Amniotic stem cell (primary cell): ENCODE measurements at places on chromosomes 5 and 9.
A peak's percentile ranks its signal among the peaks of the same experiment; 100 is the strongest.

DNA sequence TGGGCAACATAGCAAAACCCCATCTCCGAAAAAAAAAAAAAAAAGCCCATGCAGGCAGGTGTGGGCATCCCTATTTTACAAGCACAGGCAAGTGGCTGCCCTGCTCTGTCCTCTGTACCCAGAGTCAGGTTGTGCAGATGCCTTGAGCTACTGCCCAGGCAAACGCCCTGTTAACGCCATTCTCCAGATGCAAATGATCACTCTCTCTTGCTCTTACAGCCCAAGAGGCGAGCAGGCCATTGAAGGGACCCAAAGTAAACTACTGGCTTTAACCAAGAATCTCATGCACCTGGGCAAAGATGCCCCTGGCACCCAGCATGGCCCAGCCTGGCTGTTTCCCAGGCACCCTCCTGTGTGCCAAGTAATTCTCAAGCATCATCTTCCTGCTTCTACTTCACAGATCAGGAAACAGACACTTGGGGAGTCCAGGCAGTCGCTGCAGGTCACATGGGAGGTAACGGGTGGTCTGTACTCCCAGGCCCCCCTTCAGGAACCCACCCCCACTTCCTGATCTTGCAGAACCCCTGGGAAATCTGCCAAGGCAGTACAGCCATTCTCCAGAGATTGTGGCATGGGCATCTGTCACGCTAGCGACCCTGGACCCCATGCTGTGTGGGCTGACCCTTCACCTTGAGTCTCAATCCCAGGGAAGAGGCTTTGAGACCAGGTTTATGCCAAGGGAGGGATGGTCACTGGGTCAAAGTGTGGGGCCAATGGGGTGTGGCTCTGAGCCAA lies 14.2 kb downstream of the EEIG1 start:
- no peak for DNase-seq

GRCh38 chr5:73751254-73751914 lies 125.4 kb downstream of the ARHGEF28 start:
- no peak for DNase-seq

DNA sequence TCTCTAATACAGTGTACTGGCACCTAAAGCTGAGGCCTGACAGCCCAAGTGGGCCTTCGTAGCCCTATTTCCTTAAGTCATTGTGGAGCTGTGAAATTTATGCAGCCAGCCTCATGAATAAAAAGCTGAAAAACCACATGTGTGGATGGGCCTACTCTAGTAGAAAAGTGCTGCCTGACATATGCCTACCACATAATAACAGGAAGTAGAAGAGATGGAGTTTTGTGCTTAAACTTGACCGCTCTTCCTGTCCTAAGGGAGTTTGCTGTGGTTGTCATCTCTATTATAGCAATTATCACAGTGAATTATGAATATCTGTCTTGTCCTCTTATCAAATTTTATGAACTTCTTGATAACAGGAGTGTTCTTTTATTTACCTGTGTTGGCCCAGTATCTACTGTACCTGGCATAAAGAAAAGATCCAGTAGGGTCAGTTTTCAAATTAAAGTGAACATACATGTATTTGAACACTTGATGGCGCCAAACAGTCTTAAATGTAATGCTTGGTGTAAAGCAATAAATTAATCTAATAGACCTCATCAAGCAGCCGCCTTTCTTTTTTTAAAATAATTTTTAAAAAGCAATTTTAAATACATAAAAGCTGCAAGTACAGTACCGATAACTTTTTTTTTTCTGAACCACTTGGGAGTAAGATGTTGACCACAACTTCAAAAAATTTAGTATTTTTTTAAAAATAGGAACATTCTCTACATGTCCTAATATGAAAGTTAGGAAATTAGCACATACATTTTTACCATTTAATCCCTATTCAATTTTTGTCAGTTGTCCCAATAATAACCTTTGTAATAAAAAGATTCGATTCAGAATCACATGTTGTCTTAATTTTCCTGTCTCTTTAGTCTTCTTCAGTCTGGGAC lies 51.0 kb downstream of the FKTN start:
- DNase-seq, result peak; percentile 42

GRCh38 chr5:128674837-128675446 lies 136.9 kb upstream of the FBN2 start:
- DNase-seq, result peak; percentile 31

- DNase-seq, result no peak
These were observed 253.9 kb upstream of the RGMB start for GRCh38 chr5:98519571-98519970.

GRCh38 chr5:153565822-153566221 lies 75.4 kb downstream of the GRIA1 start:
- peak; percentile 16 for DNase-seq

- DNase-seq, result no peak
These were observed 76.9 kb downstream of the LHX2 start for GRCh38 chr9:124088476-124088837.

DNA sequence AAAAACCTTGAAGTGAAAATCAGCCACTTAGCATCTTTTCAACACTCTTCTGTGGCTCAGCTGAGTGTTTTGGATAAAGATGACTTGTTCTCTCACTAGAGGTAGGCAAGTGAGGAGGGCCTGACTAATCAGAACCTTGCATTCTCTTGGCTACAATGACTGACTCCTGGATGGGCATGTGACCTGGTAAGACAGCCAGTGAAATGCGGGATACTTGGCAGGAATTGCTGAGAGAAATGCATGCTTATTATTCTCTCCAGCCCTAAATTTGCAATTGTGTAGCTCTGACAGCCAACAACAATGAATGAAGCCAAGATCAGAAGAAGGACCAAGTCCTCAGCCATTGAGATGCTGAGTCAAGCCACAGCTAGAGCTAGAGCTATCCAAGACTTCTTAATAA lies 490.5 kb upstream of the ZNF608 start:
- DNase-seq, result no peak

GRCh38 chr5:28132151-28132550 lies 1093.8 kb upstream of the CDH9 start:
- DNase-seq, result no peak

- DNase-seq, result no peak
These were observed 9.3 kb upstream of the GPR150 start for GRCh38 chr5:95610546-95610945.

DNA sequence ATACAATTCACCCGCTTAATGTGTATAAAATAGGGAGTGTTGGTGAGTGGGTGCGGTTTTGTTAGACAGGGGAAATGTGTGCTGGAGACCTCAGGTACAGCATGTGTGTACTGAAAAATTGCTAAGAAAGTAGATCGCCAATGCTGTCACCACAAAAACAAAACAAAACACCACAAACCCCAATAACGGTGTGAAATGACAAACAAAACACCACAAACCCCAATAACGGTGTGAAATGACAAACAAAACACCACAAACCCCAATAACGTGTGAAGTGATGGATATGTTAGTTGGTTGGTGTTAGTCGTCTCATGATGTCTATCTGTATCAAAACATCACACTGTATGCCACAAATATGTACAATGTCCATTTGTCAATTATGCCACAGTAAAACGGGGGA lies 14.2 kb upstream of the GFPT2 start:
- DNase-seq, result no peak

- DNase-seq, result no peak
These were observed 507 bp downstream of the CTNND2 start for GRCh38 chr5:11903614-11904264.

DNA sequence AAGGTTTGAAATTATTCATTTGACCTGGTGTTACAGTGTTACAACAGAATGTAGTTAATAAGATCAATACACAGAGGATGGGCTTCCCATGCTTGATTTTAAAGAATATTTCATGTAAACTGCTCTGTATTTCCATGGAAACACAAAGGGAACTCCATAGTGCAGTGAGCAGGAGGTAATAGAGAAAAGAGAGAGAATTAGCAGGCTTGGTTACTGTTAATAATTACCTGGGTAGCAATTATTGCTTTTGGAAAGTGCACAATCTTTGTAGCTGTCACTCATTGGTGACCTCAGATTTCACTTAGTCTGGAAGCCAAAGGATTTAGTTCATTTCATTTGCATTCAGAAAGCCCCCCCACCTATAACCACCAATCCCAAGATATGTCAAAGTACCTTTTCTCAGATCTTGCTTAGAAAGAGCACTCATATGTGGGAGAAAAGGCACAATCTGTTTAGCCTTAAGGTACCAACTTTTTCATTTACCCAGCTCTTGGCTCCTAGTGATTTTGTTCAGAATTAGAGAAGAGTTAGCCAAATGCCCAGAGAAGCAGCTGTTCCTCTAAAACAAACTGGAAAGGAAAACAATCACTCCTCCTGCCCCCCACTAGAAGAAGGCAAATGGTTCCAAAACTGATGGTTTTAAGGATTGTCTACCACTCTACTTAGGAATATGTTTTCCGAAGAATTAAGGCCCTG lies 234.5 kb upstream of the SLC24A2 start:
- DNase-seq, result no peak

- DNase-seq, result no peak
These were observed 19.4 kb upstream of the NOTCH1 start for GRCh38 chr9:136565086-136565714.

DNA sequence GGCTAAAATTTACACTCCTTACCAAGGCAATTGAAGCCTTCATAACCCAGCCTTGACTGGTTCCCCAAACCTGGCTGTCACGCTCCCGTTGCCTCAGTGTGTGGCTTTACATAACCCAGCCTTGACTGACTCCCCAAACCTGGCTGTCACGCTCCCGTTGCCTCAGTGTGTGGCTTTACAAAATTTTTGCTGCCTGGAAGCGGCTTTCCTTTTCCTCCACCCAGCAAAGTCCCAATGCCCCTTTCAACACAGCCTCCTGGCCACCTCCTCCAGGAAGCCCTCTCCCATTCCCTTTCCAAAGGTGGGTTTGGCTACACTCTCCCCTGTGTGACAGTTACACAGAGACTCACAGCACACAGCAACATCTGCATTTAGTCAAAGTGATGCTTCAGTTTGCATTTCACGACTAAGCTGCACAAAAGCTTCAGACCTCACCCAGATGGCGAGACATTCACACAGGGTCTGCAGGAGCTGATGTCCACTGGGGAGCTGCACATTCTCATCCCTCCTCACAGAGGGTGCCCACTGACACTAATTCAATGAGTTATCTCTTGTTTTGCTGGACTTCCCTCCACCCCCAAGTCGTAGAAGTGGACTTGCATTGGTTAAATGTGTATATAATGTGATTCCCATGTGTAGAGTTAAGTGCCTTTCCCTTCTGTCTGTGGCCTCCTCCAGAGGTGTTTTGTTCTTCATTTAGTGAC lies 156.6 kb upstream of the PHYKPL start:
- no peak for DNase-seq

- no peak for DNase-seq
These were observed 186.0 kb downstream of the TENT4A start for GRCh38 chr5:6899221-6899620.

DNA sequence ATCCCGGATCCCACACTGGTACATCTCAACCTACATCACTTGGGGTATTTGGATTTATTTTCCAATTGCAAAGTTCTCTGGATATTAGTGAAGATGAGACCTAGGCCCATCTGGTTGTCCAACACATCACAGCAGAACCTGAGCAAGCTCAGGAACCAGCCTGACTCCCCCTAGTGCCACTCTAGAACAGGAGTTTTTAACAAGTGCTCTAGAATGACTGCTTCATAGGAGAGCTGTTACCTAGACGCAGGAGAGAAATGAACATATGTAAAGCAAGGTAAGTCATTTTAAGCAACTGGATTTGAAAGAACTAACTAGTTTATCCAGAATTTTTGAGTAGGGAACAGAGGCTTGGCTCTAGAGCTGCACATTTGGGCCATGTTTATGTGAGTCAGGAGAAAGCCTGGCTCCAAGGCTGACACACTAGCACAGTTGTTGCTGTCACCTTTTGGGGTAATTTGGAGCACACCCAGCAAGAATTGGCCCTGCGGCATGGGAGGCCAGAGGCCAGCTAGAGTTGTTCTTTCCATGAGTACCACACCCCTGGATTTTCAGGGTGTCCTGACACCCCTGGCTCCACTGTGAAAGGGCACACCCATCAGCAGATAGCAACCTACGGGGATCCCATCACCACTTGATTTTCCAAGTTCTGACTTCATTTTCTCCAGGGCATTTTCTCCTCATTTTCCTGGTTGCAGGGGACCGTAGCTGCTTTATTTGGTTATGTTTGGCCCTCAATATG lies 110.9 kb upstream of the LPAR1 start:
- no peak for DNase-seq

- no peak for DNase-seq
These were observed 797 bp upstream of the FBXO38 start for GRCh38 chr5:148382961-148383360.

- DNase-seq, result no peak
These were observed 559 bp downstream of the SLC38A9 start for GRCh38 chr5:55711507-55712022.

- DNase-seq, result no peak
These were observed 13.8 kb upstream of the PLEKHG4B start for GRCh38 chr5:77957-78804.

DNA sequence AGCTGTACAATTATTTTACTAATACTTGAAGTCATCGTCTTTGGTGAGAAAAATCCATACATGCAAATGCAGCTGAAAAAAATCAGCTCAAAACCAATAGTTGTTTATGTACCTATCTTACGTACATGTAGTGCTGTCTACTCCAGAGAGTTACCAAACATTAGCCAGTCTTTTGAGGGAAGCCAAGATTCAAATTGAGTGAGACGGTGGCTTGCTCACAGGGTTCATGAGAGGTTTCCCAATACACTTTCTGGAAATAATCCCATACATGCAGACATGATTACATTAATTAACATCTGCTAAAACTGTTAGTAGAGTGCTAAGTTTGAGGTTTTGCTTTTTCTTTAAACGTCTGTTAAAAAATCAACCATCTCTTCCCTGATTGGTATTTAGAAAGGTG lies 2.3 kb downstream of the C9orf72 start:
- no peak for DNase-seq

DNA sequence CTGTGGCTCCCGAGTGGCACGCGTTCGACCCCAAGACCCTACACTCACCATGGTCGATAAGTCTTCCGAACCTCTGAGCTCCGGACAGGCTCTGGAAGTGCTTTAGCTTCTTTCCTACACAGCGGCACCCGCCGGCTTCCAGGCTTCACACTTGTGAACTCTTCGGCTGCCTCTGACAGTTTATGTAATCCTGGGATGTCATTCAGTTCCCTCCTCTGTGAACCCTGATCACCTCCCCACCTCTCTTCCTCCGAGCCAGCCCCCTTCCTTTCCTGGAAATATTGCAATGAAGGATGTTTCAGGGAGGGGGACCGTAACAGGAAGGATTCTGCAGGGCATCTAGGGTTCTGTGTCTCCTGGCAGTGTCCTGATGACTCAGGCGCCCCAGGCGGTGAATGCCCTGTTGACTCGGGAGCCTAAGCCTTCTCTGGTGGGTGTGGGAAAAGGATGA lies at the start of gene CD14:
TSS of gene CD14 (minus strand) at position 155 of the 451 bp plus-strand sequence. CDS start at position 51, 104 bp downstream.
- DNase-seq, result peak; percentile 14

DNA sequence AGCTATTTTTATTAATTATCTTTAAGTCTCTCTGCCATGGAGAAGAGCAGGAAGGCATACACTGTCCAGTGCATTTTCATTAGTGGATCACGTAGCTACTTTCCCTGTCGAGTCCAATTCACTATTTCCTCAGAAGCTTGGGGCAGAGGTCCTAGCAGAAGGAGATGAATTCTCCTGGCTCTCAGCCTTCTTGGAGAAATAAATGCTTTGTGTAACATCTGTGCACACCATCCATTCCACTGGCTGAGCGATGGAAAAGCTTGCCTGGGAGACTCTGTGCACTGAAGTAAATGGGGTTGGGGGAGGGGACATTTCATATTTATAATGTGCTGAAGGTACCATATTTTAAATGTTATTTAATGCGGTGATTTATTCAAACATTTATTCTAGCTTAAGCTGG lies 23.4 kb downstream of the PROP1 start:
- DNase-seq, result no peak
